Islet precursor cell (in vitro differentiated cells): ENCODE measurements at places on chromosomes 1 and 21.
A peak's percentile ranks its signal among the peaks of the same experiment; 100 is the strongest.

DNA sequence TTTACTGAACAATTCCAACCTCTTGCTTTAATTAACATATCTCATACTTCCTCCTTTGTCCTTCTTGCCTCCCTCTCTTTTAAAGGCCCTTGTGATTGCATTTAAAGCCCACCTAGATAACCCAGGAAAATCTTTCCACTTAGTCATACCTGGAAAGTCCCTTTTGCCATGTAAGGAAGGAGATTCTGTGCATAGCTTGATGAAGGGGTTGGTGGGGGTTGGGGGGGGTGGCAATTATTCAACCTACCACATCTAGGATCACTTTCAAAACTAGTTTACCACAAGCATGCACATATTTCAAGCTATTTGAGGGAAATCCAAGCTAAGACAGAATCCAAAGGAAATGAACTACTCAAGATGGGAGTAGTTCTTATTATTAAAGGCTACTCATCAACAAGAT lies 249.1 kb upstream of the PTBP2 start:
- DNase-seq = no peak

- DNase-seq = no peak
These were observed 462.6 kb upstream of the RUNX1 start for GRCh38 chr21:35511696-35512162.

DNA sequence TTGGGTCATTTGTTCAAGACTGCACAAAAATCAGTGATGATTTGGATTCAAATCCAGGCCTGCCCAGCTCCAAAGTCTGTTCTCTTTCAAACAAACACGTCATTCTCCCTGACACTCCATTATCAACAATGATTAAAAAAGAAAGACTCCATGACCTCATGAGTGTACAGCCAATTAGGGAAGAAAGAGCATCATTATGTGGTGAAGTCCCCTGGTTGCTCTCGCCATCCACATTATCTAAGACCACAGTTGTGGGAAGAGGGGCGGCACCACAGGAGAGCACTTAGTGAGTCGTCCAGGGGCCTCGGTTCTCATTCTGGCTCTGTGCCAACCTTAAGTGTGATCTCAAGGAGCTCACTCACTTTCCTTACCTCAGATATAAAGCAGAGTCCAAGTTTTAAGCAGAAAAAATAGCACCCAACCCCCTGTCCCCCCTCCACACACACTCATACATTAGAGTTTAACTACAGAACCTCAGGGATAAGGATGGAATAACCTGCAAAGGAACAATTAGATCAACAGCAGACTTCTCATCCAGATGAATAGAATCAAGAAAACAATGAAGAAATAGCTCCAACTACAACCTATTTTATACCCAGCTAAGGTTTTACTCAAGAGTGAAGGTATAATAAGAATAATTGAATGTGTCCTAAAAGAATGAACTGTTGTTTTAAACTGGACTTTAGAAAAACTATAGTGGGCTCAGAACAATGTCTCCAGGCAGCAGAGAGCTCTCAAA lies 47.8 kb downstream of the COL6A1 start:
- DNase-seq = peak; percentile 75

DNA sequence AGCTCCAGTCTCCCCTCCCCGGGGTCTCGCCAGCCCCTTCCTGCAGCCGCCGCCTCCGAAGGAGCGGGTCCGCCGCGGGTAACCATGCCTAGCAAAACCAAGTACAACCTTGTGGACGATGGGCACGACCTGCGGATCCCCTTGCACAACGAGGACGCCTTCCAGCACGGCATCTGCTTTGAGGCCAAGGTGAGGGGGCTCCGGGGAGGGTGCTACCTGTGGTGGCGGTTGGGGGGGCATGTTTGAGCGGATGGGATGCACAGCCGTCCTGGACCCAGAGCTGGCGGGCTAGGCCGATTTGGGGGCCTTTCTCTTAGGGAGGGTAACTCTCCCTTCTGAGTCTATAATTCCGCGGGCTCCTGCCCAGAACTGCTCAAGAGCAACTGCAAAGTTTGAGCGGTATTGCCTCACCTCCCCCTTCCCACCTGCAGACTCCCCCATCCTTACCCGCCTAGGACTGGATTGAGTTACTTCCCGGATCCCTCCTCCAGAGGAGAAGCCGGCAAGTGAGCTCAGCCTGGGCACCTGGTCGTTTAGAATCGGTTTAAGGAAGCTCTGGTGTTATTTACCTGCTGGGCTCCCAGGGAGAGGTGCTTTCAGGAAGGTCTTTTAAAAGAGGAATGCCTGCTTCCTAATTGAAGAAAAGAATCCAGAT lies 730 bp downstream of the NOS1AP start:
- peak; percentile 68 for DNase-seq

DNA sequence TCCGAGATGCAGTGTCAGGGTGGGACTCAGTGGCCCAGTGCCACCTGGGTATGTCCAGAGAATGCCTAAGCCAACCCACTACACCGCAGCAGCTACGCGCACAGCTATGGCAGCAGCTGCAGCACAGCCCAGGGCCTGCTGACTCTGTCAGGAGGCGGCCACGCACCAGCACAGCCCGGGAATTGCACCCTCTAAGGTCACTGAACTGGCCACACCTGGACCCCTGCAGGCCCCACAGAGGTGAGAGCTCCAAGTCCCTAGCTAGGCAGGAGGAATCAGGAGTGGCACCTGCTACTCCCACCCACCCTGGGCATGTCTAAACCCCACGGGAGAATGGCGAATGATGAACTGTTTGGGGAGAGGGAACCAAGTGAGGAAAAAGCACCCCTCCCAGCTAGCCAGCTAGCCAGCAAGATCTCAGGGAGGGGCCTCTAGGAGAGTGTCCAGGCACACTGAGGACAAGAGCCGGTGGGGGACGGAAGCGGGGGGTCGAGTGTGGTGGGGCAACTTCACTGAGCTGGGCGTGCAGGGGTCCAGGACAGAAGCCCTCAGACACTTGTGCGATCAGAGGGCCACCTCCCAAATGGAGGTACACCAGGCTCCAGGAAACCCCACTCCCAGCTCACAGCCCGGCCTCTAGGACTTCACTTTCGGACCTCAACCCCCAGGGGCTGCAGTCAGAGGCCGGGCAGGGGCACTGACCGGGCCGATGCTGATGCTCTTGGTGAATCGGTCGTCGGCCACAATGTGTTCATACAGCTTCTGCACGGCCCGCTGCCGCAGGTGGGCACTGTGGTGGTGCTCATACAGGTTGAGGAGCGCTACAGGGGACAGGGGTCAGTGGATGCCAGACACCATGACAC lies 13.9 kb downstream of the LSS start:
- peak; percentile 48 for DNase-seq
